ENCODE measurements at places on chromosomes 7 and 10.

- no peak for DNase-seq
Measured at GRCh38 chr10:12466704-12467305, 117.5 kb downstream of the CAMK1D start.

DNA sequence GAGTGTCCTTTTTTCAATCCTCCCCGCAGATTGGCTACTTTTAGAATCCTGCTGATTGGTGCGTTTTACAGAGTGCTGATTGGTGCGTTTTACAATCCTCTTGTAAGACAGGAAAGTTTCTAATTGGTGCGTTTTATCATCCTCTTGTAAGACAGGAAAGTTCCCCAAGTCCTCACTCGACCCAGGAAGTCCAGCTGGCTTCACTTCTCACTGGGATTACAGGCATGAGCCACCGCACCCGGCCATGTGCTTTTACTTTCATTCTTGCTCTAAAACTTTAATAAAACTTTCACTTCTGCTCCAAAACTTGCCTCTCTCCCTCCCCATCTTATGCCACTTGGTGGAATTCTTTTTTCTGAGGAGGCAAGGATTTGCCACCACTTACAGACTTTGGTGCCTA lies 17.0 kb upstream of the WAPL start:
- DNase-seq, result no peak

GRCh38 chr7:30789334-30789711 lies 18.1 kb downstream of the MINDY4 start:
- DNase-seq, result peak; percentile 89

DNA sequence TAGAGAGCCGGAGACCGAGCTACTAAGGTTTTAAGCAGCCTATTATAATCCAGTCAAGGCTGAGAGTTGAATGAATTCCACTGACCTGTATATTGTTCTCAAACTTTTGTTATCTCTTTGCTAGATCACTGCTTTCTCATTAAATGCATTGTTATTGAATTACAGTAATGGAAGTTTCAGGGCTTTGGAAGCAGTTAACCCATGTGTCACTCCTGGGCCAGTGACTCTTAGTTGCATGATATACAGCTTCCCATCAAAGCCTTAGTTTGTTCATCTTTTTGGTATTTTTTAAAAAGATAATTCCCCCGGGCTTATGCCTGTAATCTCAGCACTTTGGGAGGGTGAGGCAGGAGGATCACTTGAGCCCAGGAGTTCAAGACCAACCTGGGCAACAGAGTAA lies 55.4 kb upstream of the KIAA1217 start:
- peak; percentile 41 for DNase-seq

All from fibroblast of skin of scalp (primary cell).